Endothelial cell of umbilical vein (primary cell): ENCODE measurements at places on chromosomes 11 and 22. TPM values are rescaled to one million over a fixed set of nuclear protein-coding genes. Genes with fewer than 3 reads are reported as not detected.
A peak's percentile ranks its signal among the peaks of the same experiment; 100 is the strongest.

DNA sequence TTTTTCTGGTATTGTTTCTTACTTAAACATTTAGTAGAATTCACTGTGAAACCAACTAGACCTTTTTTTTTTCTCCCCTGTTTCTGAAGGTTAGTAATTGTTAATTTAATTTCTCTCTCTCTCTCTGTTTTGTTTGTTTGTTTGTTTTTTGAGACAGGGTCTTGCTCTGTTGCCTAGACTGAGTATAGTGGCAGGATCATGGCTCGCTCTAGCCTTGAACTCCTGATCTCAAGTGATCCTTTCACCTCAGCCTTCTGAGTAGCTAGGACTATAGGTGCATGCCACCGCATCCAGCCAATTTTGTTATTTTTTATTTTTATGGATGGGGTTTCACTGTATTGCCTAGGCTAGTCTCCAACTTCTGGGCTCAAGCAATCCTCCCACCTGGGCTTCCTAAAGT is 165.0 kb downstream of the UVRAG start:
- H3K4me3 ChIP-seq, result no peak overlapping the region
- DNase-seq, result no peak
- H3K4me1 ChIP-seq, result no peaks in the 10 kb centered on the region
- H3K27ac ChIP-seq, result no peak overlapping the region

DNA sequence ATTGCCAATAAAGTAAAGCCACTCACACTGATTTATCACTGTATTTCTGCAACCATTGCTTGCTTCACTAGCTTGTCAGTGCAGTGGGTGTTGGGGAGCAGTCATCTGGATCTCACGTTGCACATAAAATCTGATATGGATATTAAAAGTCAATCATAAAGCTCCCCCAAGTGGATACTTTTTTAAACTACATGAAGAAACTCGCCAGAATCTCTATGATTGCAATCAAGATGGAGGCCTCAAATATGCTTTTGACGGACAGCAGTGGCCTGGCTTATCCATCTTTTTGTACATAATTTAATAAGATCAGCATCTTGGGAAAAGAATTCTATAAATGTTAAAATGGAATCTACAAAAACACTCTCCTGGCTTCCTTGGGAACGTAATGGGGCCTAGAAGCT is 137.7 kb downstream of the WT1 start:
- H3K36me3 ChIP-seq, result no peaks in the 10 kb centered on the region
- peak; percentile 20 for DNase-seq
- H3K4me3 ChIP-seq, result no peak overlapping the region
- no peaks in the 10 kb centered on the region for H3K4me1 ChIP-seq
- no peaks in the 10 kb centered on the region for H3K27me3 ChIP-seq

GRCh38 chr11:83282084-83282716 is 4.0 kb downstream of the CCDC90B start:
- no peaks in the 10 kb centered on the region for H3K27me3 ChIP-seq
- H3K36me3 ChIP-seq, result no peaks in the 10 kb centered on the region
- H3K4me3 ChIP-seq, result no peak overlapping the region
- H3K27ac ChIP-seq, result no peak overlapping the region

Gene HTATIP2
- total RNA-seq, result 54.4 and 57.6 TPM in 2 replicates

Gene ELMOD1
- total RNA-seq, result 0.53 and 2.4 TPM in 2 replicates
